ENCODE measurements at places on chromosomes 16 and 17.

DNA sequence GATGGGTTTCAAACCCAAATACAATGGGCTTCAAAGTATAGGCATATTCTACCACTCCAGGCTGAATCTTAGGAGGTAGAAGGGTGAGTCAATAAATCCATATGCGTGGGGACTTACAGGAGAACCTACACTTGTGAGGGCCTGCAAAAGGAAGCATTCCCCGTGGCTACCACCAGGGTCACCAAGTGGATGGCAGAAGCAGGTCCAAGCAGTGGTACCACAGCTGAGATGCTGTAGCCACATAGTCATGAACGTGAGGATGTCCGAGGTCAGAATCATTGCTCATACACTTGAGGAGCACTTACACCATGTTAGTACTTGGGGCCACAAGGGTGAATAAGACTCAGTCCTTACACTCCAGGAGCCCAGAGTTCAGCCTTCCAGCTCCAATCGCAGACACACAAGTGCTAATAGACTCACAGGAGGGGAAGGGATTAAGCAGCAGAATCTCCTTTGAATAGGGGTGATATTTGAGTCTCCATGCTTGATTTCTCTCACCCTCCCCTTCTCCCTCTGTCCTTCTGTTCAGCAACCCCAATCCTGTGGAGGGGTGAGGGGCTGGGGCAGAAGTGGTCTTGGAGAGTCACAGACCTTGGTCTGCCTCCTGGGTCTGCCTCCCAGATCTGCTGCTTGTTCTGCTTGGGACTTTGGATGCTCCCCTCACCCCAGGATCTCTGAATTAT, 42.5 kb upstream of the ASIC2 start:
- DNase-seq, result no peak

DNA sequence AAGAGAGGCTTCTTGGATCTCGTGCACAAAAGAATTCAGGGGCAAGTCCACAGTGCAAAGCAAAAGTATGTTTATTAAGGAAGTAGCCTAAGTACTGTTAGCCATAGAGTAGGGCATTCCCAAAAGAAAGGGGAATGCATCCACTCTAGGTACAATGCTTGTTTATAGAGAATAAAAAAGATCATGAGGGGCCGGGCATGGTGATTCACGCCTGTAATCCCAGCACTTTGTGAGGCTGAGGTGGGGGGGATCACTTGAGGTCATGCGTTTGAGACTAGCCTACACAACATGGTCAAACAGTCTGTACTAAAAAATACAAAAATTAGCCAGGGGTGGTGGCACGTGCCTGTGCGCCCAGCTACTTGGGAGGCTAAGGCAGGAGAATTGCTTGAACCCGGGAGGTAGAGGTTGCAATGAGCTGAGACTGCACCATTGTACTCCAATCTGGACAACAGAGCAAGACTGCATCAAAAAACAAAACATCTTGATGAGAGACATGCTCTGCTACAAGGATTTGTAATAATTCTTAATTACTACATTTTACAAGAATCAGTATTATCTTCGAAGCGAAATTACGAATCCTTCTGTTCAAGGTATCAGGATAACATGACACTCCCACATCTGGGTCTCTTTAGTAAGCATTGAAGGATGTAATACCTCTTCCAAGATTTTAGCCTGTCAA, 191.6 kb downstream of the CPPED1 start:
- no peak for DNase-seq

- no peak for DNase-seq
Observed at GRCh38 chr17:31699281-31699680, 159.8 kb downstream of the COPRS start.

- DNase-seq, result no peak
Observed at GRCh38 chr17:73031472-73031871, 61.0 kb downstream of the SLC39A11 start.

DNA sequence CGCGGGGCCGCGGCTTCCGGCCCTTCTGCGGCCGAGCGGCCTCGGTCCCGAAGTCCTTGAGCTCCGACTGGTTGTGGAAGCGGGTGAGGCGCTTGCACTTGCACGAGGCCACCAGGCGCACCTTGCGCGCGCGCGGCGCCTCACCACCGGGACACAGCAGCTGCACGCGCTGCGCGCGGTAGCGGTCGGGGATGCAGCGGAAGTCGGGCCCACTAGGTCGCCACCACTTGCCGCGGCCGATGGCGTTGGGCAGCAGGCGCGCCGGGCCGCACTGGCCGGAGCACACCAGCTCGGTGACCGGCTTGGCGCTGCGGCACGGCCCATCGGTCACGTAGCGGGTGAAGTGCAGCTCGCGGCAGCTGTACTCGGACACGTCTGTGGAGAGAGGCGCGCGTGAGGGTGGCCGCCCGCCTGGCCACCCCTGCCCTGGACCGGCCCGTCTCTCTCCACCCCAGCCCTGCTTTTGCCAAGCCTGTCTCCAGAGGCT, 3.2 kb downstream of the SOST start:
- DNase-seq, result peak; percentile 51

DNA sequence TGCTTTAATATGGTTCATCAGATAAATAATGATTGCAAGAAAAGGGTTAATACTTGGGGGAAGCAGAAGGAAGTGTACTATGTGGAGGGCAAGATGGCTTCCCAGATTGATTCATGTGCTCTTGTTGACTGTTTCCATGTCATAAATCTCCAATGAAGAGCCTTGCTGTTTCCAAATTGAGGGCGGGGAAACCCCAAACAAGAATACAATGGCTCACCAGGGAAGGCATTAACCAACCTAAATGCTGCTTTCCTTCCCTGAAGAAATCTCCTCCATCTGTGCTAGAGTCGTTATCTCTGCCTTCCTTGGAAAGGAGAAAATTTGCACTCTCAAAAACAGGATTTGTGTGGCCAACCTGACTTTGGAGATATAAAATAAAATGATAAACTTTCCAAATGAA, 28.0 kb upstream of the CDH13 start:
- no peak for DNase-seq

- peak; percentile 67 for DNase-seq
Observed at GRCh38 chr16:58020628-58021521, 4.7 kb upstream of the MMP15 start.

- DNase-seq, result peak; percentile 79
Observed at GRCh38 chr16:89574681-89575246, 794 bp upstream of the CPNE7 start.

GRCh38 chr17:20961586-20961985, 81.2 kb downstream of the USP22 start:
- no peak for DNase-seq

DNA sequence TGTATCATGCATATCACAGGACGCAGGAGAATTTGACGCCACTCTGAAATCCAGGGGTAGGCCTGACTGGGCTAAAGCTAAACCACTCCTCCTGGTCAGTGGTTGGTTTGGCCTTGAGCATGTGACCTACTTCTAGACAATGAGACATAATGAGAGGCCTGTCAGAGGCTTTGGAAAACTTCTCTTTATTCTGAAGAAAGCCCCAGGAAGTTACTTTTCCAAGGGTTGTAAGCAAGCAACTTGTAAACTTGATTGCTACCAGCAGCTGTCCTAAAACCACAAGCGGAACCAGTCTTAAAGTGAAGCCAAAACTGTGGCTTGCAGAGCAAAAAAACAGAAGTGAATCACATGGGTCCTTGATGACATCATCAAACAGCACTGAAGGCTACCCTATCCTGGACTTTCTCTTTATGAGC, 138.2 kb upstream of the COX10 start:
- no peak for DNase-seq

GRCh38 chr17:42184713-42185620, at the start of gene HCRT:
HCRT (minus strand) TSS chr17:42185452; CDS start chr17:42185365, 87 bp downstream.
- no peak for DNase-seq

DNA sequence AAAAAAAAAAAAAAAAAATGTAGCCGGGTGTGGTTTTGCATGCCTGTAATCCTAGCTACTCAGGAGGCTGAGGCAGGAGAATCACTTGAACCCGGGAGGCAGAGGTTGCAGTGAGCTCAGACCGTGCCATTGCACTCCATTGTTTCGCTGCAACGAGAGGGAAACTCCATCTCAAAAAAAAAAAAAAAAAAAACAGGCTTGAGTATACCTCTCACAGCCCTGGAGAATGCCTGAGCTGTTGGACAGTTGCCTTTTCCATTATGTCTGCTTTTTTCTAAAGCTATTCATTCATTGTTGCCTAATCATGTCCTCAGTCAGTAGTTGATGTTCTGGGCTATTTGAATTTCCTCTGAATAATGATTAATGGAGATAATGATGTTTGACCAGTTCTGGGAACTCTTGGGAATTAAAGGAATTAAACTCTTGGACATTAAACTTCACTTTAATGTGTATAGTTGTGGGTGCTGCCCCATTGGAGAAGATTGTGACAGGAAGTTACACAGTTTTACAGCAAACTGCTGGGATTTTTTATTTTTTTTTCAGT, 11.8 kb downstream of the HMOX2 start:
- peak; percentile 59 for DNase-seq

GRCh38 chr17:12790249-12791106, 1.2 kb downstream of the ARHGAP44 start:
- DNase-seq, result no peak

GRCh38 chr16:30355954-30356308, 823 bp upstream of the CD2BP2 start:
- no peak for DNase-seq

DNA sequence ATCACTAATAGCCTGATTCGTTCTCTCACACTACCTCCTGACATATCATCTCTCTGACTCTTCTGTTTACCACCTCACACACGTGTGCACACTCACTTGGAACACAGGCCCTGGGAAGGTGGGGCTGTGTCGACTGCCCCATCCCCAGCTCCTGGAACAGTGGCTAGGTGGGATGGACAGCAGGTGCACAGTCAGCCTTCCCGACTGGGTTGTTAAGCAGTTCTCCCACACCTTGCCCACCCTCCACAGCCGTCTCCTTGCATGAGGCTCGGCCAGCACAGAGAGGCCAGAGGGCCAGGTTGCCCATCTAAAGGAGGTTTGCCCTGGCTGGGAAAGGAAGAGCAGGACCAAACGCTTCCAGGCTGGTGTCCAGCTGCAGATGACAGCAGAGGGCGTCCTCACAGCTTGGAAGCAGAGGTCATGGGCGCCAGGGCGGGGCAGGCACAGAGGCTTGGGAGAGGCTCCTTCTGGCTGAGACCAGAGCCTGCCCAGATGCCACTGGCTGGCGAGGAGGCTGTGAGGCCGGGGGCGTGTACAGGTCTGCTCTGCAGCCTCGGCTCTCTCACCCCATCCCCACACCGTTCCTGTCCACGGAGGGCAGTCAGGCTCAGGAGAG, 92.8 kb downstream of the AMFR start:
- DNase-seq, result peak; percentile 73
